ENCODE measurements at places on chromosomes 7 and 10.

- DNase-seq: no peak
Observed at GRCh38 chr7:22586101-22586785, 86.3 kb upstream of the STEAP1B start.

DNA sequence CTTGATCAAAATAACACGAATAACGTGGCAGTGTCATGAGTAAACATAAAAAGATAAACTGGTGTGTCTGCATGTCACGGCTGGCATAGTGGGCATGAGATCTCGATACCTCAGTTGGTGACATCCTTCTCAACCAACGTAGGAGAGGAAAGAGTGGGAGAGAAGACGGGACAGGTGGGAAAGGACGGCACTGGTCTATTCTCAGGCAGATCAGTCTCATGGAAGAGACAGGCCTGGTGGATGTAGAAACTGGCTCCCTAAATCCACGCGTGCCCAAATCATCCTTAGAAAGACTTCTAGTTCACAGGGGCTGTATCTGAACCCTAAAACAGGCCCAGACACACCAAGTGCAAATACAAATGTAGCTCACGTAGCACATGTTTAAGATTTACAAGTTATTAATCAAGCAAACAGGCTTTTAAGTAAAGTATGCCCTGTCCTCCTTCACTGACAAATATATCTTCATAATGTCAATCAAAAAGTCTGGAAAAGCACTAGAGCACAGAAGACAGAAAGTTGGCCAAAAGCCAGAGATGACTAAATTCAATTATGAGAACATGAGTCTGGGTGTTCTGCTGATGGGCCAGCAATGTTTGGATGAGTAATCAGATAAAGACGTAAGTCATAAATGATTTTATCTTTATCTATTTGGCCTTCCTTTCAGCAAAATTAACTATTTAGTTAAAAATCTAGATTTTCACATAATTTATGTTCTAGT, 56.3 kb downstream of the SFMBT2 start:
- no peak for DNase-seq

GRCh38 chr10:6068422-6068821, 6.3 kb upstream of the IL2RA start:
- DNase-seq: no peak

GRCh38 chr10:1633783-1634182, 103.5 kb downstream of the ADARB2 start:
- DNase-seq: no peak
